ENCODE measurements at places on chromosomes 6 and 20.

DNA sequence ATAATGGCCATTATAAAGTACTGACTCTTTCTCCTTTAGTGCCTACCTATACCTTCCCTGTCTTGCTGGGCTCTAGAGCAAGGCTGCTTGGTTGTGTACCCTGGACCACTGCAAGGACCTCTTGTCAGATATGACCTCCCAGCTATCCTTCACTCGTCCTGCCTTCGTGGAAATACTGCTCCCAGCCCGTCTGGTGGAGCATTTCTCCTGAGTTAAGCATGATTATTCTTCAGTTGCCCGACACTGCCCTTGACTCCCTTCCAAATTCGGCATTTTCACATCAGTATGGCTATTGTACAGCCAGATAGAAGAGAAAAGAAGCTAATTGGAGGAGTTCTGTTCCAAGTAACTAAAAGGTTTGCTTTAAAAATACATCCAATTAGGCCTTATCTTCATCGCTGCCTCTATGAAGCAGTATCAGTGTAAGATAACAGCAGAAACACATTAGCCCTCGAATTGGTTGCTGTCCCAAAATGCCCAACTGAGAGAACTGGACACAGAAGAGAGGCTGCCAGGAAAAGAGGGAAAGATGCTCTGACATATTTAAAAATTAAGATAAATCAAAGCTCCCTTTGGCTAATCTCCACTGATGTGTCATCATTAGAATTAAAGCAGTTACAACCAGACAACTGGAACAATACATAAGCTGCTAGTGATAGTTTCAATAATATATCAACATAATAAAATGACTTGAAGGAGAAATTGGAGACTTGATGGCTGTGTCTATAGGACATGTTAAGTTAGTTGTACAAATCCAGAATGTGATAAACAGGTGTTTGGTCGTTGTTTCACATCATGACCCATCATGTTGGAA is 54.4 kb downstream of the OPRM1 start:
- no peak for DNase-seq

DNA sequence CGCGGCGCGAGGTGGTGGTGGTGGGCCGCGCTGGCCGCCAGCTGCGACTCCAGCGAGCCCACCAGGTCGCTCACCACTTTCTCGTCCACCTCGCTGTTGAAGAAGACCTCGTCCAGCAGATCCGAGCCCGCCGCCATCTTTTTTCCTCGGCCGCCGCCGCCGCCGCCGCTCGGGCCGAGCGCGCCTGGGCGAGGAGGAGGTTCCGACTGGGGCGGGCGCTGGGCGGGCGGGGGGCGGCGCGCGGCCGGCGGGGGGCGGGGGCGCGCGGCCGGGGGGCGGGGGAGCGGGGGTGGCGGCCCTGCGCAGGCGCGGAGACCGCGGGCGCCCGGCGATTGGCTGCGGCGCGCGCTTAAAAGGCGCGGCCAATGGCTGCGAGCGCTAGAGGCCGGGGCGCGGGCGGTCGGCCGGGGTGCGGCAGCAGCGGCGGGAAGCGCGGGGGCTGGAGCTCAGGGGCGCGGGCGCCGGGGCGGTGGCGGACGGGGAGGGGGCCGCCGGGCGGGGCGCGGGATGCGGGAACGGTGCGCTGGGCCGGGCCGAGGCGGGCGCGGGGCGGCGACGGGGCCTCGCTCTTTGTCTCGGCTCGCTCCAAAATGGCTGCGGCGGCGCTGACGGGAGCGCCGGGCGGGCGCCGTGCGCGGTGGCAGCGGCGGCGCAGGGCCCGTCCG is at the start of gene TAF4:
Gene TAF4 (minus strand): TSS at position 208 of the 665 bp plus-strand sequence. CDS start 71 bp downstream, at position 137.
- DNase-seq: peak; percentile 94

- DNase-seq: no peak
These were observed 46.3 kb downstream of the SOD2 start for GRCh38 chr6:159646733-159647132.

GRCh38 chr6:747921-748320 is 55.0 kb upstream of the EXOC2 start:
- no peak for DNase-seq

GRCh38 chr20:9597547-9597946 is 83.2 kb downstream of the LAMP5 start:
- DNase-seq: no peak

DNA sequence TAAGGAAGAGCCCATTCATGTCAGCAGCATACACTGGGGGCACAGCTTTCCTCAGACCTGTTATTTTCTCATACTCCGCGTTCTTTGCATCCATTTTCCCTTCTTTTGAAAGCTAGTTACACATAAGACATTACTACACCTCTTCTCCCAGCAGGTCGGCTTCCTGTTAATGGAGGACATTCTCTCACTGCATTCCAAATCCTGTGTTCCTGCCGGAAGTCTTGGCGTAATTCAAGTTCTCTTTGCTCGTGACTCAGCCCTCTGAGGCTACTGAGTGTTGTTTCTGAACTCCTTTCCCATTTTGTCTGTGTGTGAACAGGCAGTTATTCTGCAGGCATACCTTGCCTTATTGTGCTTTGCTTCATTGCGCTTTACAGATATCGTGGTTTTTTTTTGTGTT is 97.5 kb upstream of the ZBTB24 start:
- DNase-seq: no peak

DNA sequence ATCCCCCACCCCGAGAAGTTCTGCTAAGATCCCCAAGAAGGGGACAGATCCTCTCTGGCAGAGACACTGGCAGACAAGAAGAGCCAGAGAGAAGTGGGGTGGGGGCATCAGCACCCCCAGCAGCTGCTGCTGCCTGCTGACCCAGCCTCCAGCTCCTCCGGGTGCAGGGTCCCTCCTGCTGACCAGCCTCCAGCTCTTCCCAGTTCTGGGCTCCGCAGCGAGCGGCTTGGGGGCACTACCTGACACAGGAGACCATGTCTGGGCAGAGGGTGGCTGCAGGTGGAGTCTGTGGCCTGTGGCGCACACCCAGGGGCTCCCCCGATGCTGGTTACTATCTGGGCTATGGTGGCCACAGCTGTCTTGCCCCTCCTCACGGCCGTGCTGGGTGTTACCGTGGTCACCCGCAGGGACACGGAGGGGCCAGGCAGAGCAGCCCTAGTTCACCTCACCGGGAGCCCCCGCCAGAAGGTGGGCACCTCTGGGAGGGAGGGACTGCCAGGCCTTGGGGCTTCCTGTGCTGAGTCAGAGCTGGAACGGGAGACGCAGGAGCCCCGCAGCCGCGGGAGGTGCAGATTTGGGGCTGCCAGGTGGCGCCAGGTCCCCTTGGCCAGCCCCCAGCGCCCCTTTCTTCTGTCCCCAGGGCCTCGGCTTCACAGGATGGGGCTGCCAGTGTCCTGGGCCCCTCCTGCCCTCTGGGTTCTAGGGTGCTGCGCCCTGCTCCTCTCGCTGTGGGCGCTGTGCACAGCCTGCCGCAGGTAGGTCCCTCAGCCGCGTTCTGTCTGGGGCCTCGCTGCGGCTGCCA is 630 bp downstream of the LIME1 start:
- DNase-seq: no peak

- no peak for DNase-seq
These were observed 674 bp upstream of the GNMT start for GRCh38 chr6:42959917-42960242.

DNA sequence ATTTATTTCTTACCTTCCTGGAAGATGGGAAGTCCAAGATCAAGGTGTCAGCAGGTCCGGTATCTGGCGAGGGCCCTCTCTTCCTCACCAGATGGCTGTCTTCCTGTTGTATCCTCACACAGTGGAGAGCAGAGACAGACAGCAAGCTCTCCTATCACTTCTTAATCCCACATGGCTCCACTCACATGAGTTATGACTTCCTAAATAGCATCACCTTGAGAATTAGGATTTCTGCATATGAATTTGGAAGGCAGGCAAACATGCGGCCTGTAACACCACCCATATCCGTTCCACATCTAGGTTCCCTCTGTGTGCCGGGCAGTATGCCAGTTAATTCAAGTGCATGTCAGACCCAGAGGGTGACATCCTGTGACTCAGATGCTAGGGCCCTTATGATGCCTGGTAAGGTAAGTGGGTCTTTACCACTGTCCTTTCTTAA is 2.1 kb downstream of the RAET1E start:
- DNase-seq: no peak

GRCh38 chr20:15239542-15240206 is 902.3 kb upstream of the FLRT3 start:
- no peak for DNase-seq

DNA sequence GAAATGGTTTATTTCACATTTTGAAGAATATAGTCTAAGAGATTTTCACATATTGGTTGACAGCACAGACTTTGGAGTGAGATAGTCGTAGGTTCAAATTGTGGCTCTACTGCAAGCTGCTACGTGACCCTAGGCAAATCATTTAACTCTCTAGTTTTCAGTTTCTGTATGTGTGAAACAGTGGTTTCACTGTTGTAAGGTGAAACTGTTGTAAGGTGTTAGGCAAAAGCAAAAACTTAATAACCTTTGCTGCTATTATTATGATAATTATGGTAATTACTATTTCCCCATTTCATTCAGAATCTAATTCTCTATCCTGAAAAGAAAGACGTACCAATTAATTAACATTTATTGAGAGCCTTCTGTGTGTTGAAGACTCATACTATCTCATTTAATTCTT is 144.2 kb downstream of the REV3L start:
- DNase-seq: no peak

DNA sequence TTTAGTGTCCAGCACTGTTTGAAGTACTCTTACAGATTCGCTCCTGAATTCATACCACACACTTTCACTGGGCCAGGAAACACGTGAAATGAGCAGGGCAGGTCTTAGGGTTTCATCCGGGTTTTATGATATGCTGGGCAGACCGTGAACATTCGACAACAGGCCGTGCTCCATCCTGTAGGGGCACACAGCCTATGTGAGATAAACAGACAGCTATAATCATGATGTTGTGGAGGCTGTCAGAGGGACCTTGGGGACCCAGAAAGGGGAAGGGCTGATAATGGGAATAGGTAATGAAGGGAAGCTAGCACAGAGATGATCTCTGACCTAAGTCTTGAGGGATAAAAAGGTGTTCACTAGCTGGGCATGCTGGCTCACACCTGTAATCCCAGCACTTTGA is 110.4 kb downstream of the RIN2 start:
- no peak for DNase-seq

- no peak for DNase-seq
These were observed 65.4 kb downstream of the BMP7 start for GRCh38 chr20:57200882-57201695.

DNA sequence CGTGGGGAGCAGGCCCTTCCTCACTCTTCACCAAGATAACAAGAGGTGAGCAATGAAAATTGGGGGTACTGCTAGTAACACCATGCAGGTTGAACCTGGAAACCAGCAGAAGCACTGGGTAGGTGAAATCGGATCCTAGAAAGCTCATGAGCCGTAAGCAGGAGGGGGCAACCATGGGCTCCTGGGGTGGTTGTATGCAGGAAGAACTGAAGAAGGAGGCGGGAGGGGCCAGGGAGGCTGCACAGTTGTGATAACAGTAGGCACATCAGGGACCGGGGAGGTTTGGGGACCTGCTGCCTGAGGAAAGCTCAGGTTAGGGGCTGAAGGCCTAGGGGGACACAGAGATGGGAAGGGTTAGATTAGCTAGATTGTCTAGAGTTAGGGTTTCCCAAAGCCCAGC is 5.6 kb upstream of the LY6G5C start:
- no peak for DNase-seq

DNA sequence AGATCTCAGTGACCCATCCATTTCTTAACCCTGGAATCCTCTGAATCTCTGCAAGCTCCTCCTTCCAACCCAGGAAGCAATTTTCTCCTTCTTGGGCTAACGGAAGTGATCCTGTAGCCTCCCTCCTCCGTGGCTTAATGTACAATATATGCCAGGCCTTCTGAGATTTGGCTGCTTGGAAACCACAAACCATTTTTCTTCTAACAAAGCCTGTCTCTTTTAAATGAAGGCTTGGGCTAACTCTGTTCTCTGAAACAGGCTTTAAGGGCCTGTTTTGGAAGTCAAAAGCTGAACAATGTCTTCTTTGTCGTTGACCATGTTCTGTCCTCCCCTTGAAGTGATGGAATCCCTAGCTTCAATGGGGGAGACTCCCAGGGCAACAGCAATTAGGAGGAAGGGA is 14.9 kb downstream of the FYN start:
- DNase-seq: no peak

DNA sequence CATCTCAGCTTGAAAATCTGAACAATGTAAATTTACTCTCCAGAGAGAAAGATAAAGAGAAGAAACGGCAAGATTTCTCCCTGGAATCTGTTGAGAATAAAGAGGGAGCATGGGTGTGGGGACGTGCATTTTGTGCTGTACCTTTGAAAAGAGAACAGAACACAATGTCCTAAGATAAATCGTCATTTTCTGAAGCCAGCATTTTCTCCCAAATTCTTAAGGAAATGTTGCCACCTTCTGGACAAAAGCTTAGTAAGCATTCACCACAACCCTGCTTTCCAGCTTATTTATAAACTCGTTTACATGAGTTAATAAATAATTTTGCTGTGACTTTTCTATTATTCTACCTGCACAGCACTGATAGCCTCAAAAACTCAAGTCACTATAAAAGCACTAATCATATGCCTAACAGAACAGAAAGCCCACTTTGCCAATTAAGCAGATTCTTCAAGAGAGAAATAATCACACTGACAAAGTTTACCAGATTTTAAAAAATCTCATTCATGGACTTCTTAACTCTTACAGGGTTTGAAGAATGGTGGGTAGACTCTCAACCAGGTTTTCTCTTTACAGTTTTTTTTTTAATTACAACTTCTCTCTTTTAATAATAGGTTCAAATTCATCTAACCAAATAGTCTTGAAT is 155.8 kb downstream of the MBOAT1 start:
- DNase-seq: peak; percentile 12

DNA sequence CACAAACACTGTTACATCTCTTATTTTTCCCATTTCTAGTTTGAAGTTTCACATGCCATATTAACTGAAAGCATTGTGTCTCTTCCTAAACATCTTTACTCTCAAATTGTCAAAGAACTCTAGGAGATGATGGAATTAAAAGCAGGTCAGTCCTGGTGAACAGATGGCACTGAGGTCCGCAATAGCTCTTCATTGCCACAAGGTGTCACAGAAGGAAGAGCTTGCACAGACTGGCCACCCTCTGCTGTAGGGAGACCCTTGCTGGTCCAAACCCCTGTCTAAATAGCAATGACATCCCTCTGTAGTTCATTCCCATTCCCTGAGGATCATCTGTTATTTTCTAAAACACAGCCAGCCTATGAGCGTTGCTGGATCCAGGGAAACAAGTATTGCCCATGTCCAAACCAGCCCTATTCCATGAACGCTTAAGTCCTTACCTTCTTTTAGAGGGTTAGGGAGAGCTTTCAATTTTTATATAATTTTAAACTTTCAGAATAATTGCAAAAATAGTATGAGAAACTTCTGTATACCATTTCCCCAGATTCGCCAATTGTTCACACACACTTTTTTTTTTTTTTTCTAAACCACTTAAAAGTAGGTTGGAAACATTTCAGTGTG is 10.1 kb upstream of the HDAC2 start:
- peak; percentile 36 for DNase-seq

GRCh38 chr6:152673236-152673635 is 24.5 kb upstream of the MYCT1 start:
- no peak for DNase-seq

GRCh38 chr20:11162026-11162775 is 488.4 kb upstream of the JAG1 start:
- no peak for DNase-seq

- DNase-seq: no peak
These were observed 87.3 kb downstream of the TOX2 start for GRCh38 chr20:44001667-44002596.

All from HuH-7 (cell line).